NCI-H524 (cell line): ENCODE measurements at places on chromosomes 7 and 10.

DNA sequence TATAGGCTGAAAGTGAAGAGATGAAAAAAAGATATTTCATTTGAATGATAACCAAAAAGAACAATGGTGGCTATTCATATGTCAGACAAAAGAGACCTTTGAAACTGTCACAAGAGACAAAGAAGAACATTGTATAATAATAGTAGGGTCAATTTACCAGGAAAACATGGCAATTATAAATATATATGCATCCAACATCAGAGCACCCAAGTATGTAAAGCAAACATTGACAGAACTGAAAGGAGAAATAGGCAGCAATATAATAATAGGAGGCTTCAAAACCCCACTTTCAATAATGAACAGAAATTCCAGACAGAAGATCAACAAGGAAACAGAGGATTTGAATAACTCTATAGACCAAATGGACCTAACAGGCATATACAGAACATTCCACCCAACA lies 876.2 kb downstream of the GRID1 start:
- no peak for DNase-seq

- DNase-seq: no peak
Observed at GRCh38 chr10:91761721-91762120, 36.5 kb upstream of the TNKS2 start.

GRCh38 chr7:82481499-82482097 lies 38.0 kb upstream of the CACNA2D1 start:
- peak; percentile 3 for DNase-seq

GRCh38 chr7:74051629-74052410 lies 23.8 kb downstream of the ELN start:
- DNase-seq: no peak

DNA sequence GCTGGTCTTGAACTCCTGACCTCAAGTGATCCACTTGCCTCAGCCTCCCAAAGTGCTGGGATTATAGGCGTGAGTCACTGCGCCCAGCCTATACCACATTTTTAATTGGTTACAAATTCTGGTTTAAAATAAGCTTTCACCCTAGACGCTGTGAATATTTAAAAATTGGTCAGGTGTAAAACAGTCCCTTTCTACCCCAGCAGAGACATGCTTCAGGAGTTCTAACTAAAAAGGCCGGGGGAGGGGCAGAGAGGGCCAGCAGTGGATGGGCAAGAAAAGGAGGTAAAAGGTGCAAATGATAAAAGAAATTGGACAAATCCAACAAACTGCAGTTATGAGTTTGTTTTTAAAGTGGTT lies 70.0 kb downstream of the WAPL start:
- DNase-seq: no peak

GRCh38 chr7:127392566-127393367 lies at the start of gene ZNF800:
Gene ZNF800 (minus strand): TSS chr7:127392708. CDS start chr7:127391557, 1,151 bp downstream.
- DNase-seq: peak; percentile 89
